GM20000 (cell line): ENCODE measurements at places on chromosomes 11 and 22.
A peak's percentile ranks its signal among the peaks of the same experiment; 100 is the strongest.

GRCh38 chr22:50684501-50684900 lies 11.9 kb downstream of the SHANK3 start:
- DNase-seq: peak; percentile 23

DNA sequence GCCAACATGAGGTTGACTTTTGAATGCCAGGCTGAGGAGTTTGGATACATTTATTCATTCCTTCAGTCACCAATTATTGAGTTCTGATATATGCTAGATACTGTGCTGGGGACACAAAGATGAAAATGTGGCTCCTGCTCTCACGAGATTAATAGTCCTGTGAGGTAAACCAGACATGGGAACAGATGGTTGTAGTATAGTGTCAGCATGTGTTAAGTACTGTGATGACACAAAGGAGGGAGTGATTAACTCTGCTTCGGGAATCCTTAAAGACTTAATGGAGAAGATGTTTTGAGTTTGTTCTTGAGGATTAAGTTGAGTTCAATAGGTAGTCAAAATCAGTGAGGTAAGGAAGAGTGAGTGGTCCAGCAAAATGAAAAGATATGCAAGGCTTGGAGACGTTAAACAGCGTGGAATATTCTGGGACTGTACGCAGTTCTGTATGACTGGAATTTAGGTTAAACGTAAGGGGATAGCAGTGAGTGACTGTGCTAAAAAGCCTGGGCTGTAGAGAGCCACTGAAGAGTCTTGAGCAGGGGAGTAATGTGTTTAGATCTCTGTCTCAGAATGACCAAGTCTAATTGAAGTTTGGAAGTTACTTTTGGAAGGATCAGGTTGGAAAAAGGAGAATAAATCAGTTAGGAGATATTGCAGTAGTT lies 11.8 kb downstream of the RNF121 start:
- no peak for DNase-seq

GRCh38 chr11:79185351-79185750 lies 255.5 kb downstream of the TENM4 start:
- no peak for DNase-seq

DNA sequence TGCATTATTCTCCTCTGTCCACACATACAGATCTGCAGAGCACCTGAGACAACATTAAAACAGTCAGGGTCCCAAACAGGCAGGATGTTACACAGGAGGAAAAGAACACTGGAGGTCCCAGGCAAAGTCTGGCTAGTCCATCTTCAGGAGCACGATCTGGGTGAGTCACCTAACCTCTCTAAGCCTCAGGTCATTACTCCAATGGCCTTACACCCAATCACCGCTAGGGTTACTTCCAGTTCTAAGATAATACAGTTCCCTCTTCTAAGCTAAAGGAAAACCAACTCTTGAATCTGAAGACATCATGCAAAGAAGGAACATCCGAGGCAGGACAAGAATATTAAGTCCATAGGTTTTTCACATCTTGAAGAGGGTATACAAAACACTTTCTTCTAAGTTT lies 24.5 kb downstream of the ASCC2 start:
- DNase-seq: no peak

GRCh38 chr11:61679893-61680621 lies at the start of gene DAGLA:
TSS of gene DAGLA (plus strand) at chr11:61680391. CDS start at chr11:61720156, 39,765 bp downstream.
- peak; percentile 97 for DNase-seq

DNA sequence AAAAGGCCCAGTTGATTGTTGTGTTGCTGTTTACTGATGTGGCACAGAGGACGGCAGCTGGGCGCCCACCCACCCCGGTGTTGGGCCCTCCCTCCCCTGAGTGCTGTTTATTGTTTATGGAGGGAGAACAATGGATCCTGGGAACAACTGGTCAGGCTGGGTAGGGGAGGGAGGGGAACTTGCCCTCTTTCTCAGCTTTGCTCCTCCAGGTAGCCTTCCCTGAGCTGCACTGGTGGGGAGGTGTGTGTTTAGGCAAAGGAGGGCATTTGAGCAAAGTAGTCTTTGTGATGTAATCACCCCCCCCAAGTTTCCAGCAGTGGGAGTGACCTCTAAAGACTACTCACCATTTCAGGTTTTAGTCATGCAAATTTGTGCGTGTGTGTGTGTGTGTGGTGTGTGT lies 1035.3 kb downstream of the NTM start:
- no peak for DNase-seq

- peak; percentile 98 for DNase-seq
Measured at GRCh38 chr11:615504-616319, at the start of gene IRF7. TSS of gene IRF7 (minus strand) at chr11:615950. CDS start at chr11:615364, 586 bp downstream.

- no peak for DNase-seq
Measured at GRCh38 chr11:72643547-72643946, 30.7 kb downstream of the PDE2A start.

GRCh38 chr22:20021196-20022181 lies 579 bp downstream of the TANGO2 start:
- no peak for DNase-seq

DNA sequence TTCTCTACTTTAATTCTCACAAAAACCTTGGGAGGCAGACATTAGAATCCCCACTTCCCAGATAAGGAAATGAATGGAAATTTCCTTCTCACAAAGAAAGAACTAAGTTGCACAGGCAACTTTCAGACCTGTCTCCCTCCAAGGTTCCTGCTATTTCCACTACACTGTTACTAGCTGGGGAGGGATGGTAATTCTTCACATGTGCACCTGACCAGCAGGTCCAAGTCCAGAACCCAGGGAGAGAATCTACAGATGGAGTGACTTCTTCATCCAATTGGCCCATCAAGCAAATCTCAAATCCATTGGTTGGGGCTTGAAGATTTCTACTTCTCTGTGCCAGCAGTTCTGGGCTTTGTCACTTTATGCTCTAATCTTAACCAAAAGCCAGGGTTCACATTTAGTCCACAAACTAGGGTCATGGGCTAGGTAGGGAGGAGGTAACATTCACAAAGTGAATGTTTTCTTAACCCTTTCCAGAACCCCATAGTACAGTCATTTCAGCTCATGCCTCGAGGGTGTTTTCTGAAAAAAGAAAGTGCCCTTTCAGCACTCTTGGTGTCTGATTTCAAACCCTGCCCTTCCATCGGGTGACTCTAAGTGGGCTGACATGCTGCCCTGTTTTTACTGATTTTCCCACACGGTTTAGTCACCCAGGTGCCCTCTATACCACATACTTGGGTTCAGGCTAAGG lies 2.7 kb downstream of the POU2AF1 start:
- no peak for DNase-seq

DNA sequence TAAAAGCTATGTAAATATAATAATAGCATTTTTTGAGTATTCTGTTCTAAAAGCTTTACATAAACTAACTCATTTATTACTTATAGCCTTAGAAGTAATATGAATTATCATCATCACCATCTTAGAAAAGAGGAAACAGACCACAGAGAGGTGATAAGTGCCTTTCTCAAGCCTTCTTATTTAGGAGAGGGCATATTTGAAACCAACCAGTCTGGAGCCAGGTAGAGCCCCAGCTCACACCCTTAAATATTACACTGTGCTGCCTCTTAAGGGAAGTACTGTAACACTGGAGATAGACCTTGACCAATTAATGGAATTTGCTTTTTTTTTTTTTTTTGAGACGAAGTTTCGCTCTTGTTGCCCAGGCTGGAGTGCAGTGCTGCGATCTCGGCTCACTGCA lies 2.3 kb downstream of the BCO2 start:
- no peak for DNase-seq
